C1 segment of cervical spinal cord (tissue), 14 donors: ENCODE measurements at places on chromosomes 6 and 20.
A peak's percentile ranks its signal among the peaks of the same experiment; 100 is the strongest.

DNA sequence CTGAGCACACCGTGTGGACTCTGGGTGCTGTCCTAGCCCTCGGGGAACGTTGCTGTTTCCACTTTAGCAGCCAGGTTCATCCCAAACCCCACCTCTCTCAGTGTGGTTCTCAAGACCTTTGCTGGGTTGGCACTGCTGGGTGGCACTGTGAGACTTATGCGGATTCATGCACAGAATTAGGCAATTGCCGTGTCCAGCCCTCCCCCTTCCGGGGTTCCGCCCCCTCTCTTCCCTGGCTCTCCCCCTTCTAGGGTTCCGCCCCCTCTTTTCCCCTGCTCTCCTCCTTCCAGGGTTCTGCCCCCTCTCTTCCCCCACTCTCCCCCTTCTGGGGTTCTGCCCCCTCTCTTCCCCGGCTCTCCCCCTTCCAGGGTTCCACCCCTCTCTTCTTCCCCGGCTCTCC lies 39.8 kb upstream of the SLCO4A1 start:
- no peak for DNase-seq

GRCh38 chr6:13184547-13184946 lies 143.8 kb downstream of the TBC1D7 start:
- DNase-seq: no peak

- DNase-seq: no peak
Observed at GRCh38 chr6:133990321-133990720, 37.3 kb downstream of the TBPL1 start.

DNA sequence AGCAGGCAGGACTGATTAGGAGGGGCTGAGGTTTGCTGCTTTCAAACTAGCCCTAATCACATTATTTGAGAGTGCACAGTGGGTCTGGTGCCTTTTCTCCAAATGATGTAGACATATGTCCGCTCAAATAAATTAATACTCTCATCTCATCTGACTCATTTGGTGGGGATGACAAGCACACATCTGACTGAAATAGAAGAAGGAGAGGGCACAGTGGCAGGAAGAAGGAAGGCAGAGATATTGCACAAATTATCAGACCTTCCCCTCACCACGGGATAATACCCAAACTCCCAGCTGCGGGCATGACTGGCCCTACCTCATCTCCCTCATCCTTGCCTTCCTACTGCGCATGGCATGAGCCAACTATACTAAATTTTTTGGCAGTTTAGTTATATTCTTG lies 33.9 kb upstream of the TNFRSF21 start:
- DNase-seq: no peak

GRCh38 chr6:41504466-41505121 lies 41.6 kb upstream of the FOXP4 start:
- DNase-seq: no peak

GRCh38 chr20:8320306-8320705 lies 188.2 kb downstream of the PLCB1 start:
- DNase-seq: no peak

- DNase-seq: no peak
Observed at GRCh38 chr6:105569706-105570105, 166.8 kb upstream of the PREP start.

DNA sequence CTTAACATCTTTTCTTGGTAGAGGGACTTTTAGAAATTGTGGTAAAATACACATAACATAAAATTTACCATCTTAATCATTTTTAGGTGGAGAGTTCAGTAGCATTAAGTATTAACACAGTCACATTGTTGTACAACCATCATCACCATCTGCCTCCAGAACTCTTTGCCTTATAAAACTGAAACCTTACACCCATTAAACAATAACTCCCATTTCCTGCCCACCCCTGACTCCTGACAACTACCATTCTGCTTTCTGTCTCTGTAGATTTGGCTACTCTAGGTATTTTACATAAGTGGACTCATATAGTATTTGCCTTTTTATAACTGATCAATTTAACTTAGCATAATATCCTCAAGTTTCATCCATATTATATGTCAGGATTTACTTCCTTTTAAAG lies 88.7 kb downstream of the ZHX3 start:
- no peak for DNase-seq

- DNase-seq: peak; percentile 38
Observed at GRCh38 chr20:46438156-46438750, 31.8 kb upstream of the ELMO2 start.

- DNase-seq: no peak
Observed at GRCh38 chr6:160959726-160960435, 31.7 kb upstream of the MAP3K4 start.

DNA sequence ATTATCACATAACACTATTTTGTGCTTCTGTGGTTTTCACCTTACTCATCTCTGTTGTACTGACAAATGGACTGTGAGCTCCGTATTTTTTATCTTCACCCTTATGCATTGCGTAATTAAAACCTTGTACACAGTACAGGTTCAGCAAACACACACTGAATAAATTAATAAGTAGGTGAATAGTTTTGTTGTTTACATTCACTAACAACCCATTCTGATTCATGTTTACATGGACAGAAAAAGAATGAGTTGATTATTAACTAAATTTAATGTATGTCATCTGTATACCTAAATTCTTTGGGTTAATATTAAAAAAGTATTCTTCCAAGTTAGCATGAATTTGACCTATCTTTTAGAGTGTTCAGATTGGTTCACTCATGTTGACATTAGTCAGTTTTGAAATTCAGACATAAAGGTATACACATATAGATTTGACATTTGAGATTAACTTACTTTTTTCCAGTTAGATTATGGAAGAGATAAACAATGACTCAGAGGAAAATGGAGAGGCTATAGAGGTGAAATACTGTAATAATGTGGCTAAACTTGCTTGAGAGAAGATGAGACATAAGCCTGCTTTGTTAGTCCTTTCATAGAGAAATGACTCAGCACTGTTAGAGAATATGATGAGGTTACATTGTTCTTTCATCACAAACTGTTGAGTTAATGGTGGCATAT lies 541.7 kb upstream of the FLRT3 start:
- DNase-seq: no peak

DNA sequence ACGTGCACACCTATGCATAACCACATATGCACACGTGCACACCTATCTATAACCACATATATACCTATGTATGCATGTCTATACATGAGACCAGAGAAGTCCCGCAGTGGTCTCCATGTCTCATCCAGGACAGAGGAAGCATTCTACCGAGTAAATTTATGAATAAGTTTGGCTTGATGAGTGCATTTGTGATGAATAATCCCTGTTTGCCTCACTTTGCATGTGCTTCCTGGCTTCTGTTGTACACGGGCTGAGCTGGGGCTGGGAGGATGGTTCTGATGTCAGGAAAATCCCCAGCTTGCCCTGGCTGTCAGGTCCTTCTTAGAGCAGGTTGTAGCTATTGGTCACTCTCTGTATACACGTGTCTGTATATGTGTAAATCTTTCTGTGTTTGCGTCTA lies 157.6 kb upstream of the RPS6KA2 start:
- no peak for DNase-seq

DNA sequence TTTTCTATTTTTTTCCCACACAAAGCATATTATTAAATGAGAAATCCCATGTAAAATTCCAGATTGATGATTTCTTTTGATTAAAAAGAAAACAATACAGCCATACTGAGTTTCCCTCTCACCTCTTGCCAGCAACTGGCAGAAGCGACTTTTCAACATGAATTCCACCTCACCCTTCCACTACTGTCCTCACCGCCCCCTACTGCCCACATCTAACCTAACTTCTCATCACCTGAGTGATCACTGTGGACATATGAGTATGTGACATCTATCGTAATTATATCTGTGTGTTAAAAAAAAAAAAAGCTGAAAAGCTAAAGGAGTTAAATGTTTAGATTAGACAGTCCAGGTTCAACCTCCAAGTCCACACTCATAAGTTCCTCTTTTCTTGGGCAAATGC lies 528.6 kb downstream of the PRKN start:
- DNase-seq: no peak

DNA sequence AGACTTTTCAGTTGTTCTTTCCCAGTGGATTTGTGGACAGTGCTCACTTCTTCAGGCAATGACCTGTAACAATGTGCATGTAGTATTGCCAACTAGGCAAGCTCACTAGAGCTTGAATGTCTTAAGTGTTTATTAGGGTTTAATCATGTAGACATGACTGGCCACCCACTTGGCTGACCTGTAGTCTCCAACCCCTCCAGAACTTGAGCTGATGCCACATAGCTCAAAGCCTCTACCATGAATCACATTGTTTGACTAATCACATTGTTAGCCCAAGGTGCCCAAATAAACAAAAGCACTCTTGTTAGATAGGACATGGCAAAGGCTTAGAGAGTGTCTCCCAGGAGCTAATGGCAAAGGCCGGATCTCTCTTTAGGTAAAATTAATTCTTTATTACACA lies 272.7 kb downstream of the GRIK2 start:
- DNase-seq: no peak

- DNase-seq: no peak
Observed at GRCh38 chr20:50450493-50450826, 59.7 kb upstream of the PTPN1 start.

DNA sequence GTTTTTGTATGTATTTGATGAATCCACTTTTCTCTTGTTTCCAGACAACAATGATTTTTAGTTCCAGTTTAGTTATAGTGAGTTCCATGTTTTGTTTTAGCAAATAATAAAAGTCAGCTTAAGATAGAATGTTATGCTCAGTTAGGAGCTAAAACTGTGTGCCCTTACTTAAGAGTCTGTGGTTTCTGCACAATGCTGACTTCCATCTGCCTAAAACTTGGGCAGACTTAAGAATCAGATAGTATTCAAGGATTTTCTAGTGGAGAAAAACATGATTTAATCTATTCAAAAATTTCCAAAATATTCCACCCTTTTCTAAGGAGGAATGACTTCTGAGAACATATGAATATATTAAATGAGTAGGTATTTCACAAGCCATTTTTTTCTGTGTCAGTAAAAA lies 32.8 kb downstream of the LAMA4 start:
- no peak for DNase-seq

- DNase-seq: no peak
Observed at GRCh38 chr6:170255426-170256125, 35.3 kb downstream of the DLL1 start.

DNA sequence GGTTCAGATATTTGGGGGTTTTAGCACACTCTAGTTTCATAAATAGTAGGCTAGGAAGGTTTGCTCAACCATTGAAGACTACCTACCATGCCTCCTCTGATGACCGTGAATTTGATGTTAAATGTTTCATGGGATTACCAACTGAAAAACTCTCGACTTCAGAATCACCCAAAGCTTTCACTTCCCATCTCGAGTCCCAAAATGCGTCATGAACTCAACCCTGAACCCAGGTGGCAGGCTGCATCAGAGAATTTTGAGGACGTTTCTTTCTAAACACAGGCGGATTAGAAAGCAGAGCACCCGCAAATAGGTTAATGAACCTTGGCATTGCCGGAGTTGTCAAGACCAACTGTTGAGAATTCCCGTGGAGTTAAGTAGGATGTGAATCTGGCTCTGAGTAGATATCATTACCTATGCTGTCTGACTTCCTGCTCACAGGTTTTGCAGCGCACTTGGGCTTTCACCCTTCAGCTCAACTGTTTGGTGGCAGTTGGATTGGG lies 98.4 kb upstream of the ADTRP start:
- DNase-seq: no peak

DNA sequence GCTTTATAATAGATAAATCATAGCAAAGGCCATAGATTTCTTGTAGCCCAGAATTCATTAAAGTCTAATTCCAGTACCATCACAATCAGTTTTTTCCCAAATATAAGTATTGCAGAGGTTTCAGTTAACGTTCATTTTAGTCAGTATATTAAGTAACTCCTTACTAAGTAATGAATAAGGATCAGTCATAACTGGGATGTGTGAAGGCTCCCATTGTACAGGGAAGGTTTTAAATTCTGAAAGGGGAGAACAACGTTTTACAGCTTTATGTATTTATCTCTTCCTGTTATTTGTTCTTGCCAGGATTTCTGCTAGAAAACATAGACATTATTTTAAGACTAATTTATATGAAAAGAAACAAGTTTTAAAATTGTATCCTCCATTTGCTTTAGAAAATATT lies 215.5 kb upstream of the LAMP5 start:
- no peak for DNase-seq

GRCh38 chr6:159691133-159691962 lies 1.7 kb downstream of the SOD2 start:
- DNase-seq: peak; percentile 27

DNA sequence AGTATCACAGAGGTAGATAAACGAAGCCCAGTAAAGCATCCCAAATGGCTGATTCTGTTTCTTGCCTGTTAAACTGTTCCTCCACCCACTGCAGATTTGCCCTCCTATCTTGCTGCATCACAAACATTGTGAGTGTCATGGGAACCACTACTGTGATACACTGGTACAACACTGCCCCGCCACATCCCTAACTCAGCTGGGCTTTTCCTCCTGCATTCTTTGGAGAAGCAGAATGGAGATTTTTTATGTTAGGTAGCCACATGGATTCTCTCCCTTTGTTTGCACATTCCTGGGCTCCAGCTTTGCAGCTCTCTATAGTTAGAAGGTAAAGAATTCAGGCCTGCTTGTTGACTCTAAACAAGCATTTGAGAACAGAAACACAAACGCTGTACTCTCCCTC lies 234.1 kb downstream of the TMEM242 start:
- no peak for DNase-seq

GRCh38 chr20:48841196-48841874 lies 13.5 kb upstream of the PREX1 start:
- DNase-seq: no peak

GRCh38 chr20:59316911-59317731 lies 16.7 kb downstream of the EDN3 start:
- no peak for DNase-seq

DNA sequence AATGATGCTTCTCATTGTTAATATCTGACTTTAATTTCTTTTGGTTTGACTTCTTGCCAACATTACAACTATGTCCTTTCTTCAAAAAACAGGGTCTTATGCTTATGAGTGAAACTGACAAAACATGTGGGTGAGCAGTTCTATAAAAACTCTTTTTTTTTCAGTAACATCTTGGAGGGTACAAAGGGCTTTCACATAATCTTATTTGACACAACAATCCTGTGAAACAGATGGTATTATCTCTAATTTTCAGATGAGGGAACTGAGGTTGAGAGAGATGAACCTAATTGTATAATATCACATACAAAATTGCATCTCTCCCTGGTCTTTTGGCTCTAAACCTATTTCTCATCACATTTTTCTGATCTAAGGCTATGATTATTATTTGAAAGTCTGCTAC lies 38.3 kb downstream of the MAPK14 start:
- DNase-seq: no peak

GRCh38 chr20:3160418-3160817 lies 753 bp upstream of the FASTKD5 start:
- no peak for DNase-seq

DNA sequence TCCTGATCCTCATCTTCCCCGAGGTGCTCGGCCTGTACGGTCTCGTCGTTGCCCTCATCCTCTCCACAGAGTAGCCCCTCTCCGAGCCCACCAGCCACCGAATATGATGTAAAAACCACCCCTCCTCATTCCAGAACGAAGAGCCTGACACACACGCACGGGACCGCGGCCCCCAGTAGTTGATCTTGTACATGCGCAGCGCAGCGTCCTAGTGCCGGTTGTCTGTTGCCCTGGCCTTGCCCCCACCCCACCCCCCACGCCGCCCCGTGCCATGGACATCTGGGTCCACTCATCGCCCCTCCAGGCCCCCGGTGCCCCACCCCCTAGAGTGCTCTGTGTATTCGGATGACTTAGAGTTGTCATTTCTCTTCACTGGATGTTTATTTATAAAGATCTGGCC lies 5.2 kb upstream of the PRPH2 start:
- DNase-seq: no peak
